ENCODE measurements at places on chromosomes 11 and 22. TPM values are rescaled to one million over a fixed set of nuclear protein-coding genes. Genes with fewer than 3 reads are reported as not detected.
A peak's percentile ranks its signal among the peaks of the same experiment; 100 is the strongest.

The MRTFA gene
- 45.5 TPM for total RNA-seq

DNA sequence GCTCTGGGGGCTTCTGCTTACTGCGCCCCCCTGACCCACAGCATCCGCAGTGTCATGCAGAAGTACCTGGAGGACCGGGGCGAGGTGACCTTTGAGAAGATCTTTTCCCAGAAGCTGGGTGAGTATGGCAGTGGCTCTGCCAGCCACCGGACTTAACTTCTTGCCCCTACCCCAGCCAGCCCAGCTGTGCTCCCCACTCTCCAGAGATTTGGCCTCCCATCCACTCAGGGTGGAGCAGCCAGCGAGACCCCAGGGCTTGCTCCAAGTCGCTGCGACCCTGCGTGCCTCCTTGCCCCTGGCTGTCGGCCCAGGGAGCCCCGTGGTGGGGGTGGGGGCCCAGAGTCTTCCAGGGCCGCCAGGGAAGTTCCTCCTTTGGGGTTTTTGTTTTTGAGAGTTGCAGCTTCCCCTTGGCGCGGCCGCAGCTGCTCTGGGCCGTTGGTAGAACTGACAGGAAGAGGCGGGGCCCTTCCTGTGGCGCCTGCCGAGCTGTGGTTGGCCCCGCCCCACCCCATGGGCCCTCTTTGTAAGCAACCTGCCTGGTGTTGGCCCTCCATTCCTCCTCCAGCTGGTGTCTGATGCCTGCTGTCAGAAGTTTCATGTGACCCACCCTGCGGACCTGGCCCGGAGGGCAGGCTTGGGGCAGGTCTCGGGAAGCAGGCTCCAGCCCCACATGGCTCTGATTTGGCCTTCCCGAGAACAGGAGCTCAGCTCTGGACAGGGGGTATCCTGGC lies 11.1 kb downstream of the GRK2 start:
- ATAC-seq: peak; percentile 92

- ATAC-seq: no peak
Measured at GRCh38 chr11:109849946-109850345, 243.2 kb upstream of the ZC3H12C start.

- no peak for ATAC-seq
Measured at GRCh38 chr11:76201672-76202412, 4.5 kb downstream of the WNT11 start.
